ENCODE measurements at places on chromosomes 4 and X.

DNA sequence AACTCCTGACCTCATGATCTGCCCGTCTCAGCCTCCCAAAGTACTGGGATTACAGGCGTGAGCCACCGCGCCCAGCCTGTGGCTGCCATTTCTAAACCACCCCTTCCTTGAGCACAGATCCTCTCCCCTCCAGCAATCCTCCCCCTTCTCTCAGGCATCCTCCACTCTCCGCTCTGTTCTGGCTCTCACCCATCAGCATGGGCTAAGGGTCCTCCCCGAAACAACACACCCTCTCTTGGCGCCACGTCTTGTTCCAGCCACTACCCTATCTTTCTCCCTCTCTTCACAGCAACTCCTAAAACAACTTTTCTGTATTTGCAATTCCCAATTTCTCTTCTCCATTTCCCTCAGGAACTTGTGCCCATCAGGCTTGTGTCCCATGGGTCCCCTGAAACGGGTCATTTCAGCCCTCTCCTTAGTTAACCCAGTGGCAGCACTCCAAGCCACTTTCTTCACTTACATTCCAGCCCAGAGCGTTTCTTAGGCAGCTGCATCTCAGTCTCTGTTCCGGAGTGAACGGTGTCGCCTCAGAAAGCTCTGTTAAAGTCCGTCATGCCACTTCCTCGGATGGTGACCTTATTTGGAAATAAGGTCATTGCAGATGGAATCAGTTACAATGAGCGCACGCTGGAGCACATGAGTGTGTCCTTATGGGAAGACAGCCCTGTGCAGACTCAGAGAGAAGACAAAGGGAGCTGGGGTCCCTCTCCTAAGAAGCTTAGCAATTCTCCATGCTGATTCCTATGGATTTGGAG, 28.3 kb upstream of the CLDN24 start:
- DNase-seq, result no peak

DNA sequence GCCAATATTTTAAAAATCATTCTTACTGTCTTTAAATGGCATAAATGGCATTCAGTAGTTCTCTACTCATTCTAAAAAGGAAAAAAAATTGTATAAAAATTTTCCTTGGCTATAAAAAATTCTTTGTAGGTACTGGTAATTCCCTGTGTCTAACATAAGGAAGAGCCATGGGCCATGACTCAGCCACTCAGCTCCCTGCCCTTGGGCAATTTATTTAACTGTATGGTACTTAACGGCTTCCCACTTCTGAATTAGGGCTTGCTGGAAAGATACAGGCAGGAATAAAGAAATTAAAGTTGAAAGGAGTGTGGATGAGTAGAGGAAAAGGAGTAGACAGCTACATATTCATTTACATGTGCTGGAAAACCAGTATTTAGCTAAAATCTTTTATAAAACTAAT, 30.6 kb downstream of the ABHD18 start:
- DNase-seq, result no peak

DNA sequence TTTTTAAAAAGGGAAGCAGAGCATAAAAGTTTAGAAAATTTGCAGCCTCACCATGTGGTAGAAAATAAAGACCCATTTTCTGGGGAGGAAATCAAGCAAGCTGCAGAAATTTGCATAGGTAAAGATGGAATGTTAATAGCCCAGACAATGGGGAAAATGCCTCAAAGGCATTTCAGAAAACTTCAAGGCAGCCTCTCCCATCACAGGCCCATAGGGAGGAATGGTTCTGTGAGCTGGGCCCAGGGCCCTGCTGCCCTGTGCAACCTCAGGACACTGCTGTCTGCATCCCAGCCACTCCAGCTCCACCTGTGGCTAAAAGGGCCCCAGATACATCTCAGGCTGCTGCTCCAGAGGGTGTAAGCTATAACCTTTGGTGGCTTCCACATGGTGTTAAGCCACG, 137.9 kb downstream of the INPP4B start:
- no peak for DNase-seq

DNA sequence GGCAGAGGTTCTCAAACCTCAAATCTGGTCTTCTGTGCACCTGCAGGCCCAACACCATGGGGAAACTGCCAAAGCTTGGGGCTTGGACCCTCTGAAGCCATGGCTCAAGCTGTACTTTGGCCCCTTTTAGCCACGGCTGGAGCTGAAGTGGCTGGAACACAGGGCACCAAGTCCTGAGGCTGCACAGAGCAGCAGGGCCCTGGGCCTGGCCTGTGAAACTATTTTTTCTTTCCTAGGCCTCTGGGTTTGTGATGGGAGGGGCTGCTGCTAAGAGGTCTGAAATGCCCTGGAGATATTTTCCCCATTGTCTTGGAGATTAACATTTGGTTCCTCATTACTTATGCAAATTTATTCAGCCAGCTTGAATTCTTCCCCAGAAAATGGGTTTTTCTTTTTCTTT, 18.3 kb upstream of the PI4K2B start:
- no peak for DNase-seq

DNA sequence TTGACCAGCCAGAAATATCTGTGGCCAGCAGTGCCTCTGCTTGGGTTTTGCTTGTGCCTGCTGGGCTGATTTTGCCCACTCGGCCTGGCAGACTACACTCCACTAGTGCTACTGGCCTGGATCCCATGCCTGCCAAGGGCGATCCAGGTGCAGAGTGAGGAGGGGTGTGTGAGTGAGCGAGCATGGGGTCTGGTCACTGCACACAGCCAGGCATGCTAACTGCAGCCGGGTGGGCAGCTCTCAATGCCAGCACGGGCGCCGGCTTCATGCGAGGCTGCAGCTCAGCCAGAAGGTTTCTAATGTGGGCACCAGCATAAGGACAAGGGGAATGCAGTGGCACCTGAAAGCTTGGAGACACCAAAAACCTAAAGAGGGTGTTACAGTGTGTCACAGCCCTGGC, 1161.4 kb downstream of the FSTL5 start:
- no peak for DNase-seq

DNA sequence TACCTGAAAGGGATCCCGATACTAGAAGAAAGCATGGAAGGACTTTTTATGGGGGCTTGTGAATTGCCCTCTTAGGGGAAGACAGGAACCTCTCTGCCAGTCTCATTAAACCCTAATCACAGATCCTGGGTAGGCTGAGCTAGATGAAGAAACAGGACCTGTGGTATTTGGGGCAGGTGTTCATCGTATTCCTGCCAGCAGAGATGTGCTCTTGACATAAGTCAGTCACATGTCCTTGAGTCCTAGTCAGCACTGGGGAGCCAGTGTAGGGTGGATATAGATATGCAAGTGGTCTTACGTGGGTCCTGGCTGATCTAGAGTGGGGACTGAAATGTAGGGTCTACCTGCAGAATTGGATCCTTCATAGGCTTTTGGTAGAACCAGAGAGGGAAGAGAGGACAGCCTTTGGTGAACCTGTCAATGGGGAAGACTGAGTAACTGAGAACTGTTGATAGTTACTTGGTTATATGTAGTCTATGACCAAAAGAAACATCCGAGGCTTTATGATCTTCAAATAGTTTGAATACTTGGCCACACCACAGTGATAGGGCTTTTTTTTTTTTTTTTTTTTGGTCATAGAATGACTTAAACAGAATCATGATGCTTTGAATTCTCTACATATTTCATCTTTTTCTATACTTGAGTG, 63.5 kb upstream of the WDR1 start:
- DNase-seq, result no peak

DNA sequence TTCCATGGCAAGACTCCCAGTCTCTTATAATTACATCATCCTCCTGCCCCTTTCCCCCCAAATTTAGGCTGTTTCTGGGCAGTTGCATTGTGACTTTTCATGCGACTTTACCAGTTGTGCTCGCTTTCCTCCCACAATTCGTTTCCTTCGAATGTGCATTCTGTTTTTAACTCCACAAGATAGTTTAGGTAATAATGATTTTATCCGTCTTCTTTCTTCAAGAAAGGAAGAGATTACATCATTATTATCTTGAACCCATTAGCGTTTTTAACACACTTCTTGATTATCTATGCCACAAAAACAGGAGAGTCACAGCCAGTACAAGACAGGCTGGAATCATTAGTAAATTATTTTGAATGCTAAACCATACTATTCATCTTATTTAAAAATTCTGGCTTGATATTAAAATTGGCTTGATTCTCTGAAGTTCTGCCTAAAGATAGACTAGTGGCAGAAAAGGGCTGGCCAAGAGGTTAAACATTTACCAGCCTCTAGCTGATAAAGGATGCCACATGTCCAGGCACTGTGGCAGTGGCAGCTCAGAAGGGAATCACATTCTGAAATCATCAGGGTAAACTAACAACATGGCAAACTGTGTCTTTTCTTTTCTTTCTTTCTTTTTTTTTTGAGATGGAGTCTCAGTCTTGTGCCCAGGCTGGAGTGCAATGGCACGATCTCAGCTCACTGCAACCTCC, 19.7 kb upstream of the PLA2G12A start:
- no peak for DNase-seq

DNA sequence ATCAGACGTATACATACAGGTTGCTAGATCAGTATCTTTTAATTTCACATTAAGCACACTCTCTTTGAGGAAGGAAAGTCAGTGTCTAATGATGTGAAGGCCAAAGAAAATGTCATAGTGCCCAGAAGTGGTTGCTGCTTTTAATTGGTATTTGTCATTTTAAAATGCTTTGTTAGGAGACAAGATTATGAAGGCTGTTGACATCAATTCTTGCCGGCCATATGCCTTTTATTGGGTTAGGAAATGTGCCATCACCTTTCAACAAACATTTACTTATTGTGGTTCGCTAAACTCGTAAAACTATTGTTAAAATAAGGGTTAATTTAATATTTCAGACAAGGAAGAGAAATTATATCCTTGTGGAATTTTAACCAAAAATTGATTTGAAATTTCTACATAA, 32.2 kb downstream of the NFKB1 start:
- DNase-seq, result no peak

- DNase-seq, result no peak
These were observed 44.2 kb downstream of the ZNF185 start for GRCh38 chrX:152942077-152942442.

GRCh38 chr4:107120661-107121060, 84.5 kb upstream of the DKK2 start:
- DNase-seq, result no peak

DNA sequence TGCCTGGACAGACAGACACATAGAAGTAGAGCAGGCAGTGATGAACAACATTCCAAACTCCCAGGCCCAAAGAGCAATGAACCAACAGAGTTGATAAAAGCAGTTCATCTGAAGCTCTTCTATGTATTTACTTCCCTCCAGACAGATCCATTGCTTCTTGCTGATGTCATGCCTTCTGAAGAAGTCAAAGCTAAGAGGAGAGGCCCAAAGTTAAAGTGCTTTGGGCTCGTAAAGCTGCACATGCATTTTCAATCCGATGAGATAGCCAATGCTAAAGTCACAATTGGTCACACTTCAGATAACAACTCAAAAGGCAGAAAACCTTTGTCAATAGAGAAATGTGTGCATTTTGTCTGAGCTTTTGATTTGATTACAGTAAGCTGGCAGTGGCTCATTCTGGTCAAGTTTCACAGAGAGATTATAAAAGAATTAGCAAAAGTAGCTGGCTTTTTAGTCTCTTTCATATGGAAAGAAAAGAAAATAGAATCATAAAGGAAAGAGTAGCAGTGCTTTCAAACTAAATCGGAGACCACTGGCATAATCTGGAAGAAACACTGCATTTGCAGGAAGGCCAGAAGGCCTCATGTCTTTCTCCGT, 82.0 kb downstream of the GPC4 start:
- DNase-seq, result no peak

All from central memory CD8-positive, alpha-beta T cell (primary cell).